Type B pancreatic cell (in vitro differentiated cells): ENCODE measurements at places on chromosomes 4 and X. TPM values are rescaled to one million over a fixed set of nuclear protein-coding genes. Genes with fewer than 3 reads are reported as not detected.

DNA sequence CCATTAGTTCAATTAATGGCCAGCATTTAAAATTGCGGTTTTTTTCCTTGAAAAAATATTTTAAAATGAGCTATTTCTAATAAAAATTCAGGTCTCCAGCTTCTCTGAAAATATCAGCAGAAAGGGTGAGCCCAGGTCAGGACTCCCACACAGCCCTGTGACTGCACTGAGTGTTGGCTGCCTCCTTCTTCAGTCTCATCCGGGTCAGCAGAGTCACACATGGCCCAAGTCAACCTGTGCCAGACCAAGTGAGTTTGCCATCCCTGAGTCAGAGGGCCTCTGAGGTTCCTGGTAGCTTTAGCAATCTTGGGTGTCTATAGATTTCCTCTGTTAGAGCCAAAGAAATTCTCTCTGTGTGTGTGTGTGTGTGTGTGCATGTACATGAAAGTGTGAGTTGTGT lies 22.1 kb upstream of the MSX1 start:
- no peak overlapping the region for H3K27ac ChIP-seq
- H3K4me1 ChIP-seq, result peaks cover 23% of the 10 kb centered on the region
- peaks cover 18% of the 10 kb centered on the region for H3K27me3 ChIP-seq
- no peaks in the 10 kb centered on the region for H3K36me3 ChIP-seq

- H3K4me1 ChIP-seq, result no peaks in the 10 kb centered on the region
- no peaks in the 10 kb centered on the region for H3K36me3 ChIP-seq
- peaks cover 5% of the 10 kb centered on the region for H3K27me3 ChIP-seq
- H3K27ac ChIP-seq, result no peak overlapping the region
- no peak overlapping the region for H3K4me3 ChIP-seq
Observed at GRCh38 chr4:17447675-17448298, 64.1 kb downstream of the QDPR start.

- peaks cover 17% of the 10 kb centered on the region for H3K27me3 ChIP-seq
- no peak overlapping the region for H3K4me3 ChIP-seq
- no peaks in the 10 kb centered on the region for H3K36me3 ChIP-seq
- H3K4me1 ChIP-seq, result peaks cover 16% of the 10 kb centered on the region
Observed at GRCh38 chr4:1465173-1466033, 59.2 kb upstream of the NKX1-1 start.

Gene PAGE2
- not detected in 2 replicates for total RNA-seq

Gene HEPH
- total RNA-seq, result 28.6 and 41.4 TPM in 2 replicates

DNA sequence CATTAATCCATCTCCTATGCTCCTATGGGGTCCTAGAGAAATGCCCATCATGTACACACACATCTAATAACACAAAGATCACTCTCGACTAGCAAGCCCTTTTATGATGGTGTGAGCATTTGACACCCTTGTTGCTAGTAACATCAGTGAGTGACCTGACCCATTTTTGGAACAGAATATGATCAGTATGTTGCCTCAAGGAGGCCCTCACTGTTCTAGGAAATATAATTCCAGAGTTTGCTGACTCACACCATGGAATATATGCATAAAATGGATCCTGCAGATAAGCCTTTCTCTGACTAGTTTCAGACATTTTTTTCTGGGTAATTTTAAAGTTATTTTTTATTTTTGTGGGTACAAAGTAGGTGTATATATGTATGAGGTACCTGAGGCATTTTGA lies 121.8 kb downstream of the AR start:
- H3K27ac ChIP-seq, result no peak overlapping the region
- H3K4me1 ChIP-seq, result no peaks in the 10 kb centered on the region
- no peak for DNase-seq
- no peaks in the 10 kb centered on the region for H3K36me3 ChIP-seq

Gene ZNF630
- total RNA-seq, result 3.6 and 4.4 TPM in 2 replicates

GRCh38 chrX:150712619-150713018 lies 19.4 kb downstream of the MTMR1 start:
- H3K36me3 ChIP-seq, result peaks cover 7% of the 10 kb centered on the region
- H3K4me1 ChIP-seq, result no peaks in the 10 kb centered on the region
- no peaks in the 10 kb centered on the region for H3K27me3 ChIP-seq
- no peak for DNase-seq

DNA sequence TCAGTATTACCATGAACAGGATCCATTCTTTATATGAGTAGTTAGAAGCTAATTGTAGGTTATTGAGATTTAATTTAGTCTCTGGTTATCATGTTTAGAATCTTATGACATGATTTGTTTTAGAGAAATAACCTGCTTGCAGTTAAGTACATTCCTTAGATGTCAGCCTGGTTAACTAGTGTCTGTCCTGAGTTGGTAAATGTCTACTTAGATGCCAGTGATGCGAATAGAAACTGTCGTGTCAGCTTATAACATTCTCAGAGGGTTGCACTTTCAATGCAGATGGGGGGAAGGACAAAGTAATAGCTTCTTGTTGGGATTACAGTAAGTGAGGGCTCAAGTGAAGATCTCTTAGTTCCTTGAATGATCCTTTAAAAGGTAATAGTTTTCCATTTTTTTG lies 227.8 kb upstream of the SPRY1 start:
- DNase-seq, result no peak
- peaks cover 5% of the 10 kb centered on the region for H3K36me3 ChIP-seq
- no peak overlapping the region for H3K27ac ChIP-seq
- H3K4me3 ChIP-seq, result no peak overlapping the region

Gene HSFX4
- not detected in 2 replicates for total RNA-seq

- no peak overlapping the region for H3K27ac ChIP-seq
- peak overlapping the region; percentile 85 for H3K4me3 ChIP-seq
- no peaks in the 10 kb centered on the region for H3K36me3 ChIP-seq
- peaks cover 55% of the 10 kb centered on the region for H3K27me3 ChIP-seq
Observed at GRCh38 chrX:138710866-138711341, 613 bp downstream of the FGF13 start.

GRCh38 chr4:53494851-53495250 lies 96.4 kb downstream of the LNX1 start:
- H3K27me3 ChIP-seq, result no peaks in the 10 kb centered on the region
- H3K36me3 ChIP-seq, result no peaks in the 10 kb centered on the region
- H3K4me1 ChIP-seq, result peaks cover 31% of the 10 kb centered on the region
